ENCODE measurements at places on chromosomes 2 and 18. TPM values are rescaled to one million over a fixed set of nuclear protein-coding genes. Genes with fewer than 3 reads are reported as not detected.

DNA sequence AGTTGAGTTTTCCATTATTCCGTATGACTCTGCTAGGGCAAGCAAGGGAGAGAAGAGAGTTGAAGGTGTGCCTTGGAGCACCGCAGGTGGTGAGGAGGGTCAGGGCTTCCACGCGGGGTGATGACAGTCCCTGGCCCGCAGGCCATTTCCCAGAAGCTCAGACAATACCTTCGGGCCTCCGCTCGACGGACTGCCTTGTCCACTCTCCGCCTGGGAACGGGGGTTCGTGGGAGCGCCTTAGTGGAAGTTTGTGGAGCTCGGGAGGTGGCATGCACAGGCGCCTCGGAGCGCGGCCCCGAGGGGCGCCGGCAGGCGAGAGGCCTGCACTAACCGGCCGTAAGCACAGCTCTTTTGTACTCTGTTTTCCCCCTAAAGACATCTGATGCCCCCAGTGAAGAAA is 69.8 kb downstream of the ARHGEF33 start:
- DNase-seq, result no peak

The RGPD4 gene
- total RNA-seq, result not detected

- DNase-seq, result no peak
Measured at GRCh38 chr2:235160281-235160810, 208.5 kb downstream of the SH3BP4 start.

The KYNU gene
- 2.7 TPM for total RNA-seq

DNA sequence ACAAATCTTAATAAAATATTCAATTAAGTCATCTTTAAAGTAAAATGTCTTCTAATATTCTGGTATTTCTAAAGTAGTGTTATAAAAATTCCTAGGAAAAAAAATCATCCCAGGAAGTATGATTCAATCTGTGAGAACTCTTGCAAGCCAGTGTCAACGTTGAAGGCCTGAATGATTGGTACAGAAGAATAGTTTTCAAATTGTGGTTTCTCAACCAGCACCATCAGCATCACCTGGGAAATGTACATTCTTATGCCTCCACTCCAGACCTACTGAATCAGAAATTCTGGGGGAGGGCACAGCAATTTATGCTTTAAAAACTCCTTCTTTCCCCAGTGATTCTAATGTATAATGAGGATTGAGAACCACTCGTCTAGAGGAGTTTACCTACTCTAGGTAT is 62.3 kb upstream of the C2orf15 start:
- no peak for DNase-seq

DNA sequence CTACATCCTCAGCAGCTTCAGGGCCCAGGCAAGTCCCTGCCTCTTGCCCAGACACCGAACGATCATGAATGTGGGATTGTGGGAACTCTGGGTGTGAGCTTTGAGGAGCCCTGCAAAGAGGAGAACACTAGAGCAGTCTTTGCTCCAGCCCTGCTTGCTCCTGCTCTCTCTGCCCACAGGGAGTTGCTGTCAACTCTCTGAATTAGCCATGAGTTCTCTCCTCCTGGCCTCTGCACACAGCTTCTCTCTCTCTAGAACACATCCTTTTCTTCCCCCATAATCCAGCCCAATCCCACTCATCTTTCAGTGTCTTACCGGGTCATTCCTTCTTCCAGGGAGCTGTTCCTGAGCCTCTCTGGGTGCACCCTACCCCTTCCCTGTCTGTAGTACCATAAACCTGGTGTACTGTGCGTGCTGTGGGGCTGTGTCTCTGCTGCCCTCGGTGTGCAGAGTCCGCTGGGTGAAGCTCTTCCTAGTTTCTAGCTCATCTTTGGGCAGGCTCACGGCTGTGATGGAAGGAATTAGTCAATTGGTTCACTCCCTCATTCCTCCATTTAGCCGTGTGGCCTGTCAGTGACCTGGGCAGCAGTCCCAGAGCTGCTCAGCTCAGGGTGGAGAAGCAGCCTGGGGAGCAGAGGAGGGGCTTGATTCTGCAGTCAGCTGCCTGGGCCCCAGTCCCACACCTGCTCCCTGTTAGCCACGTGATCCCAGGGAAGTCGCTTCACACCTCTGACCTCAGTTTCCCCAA is 132.9 kb upstream of the HDAC4 start:
- DNase-seq, result no peak

Data from kidney epithelial cell (primary cell).